ENCODE measurements at places on chromosomes 6 and 20.

GRCh38 chr20:59839400-59839799 lies 94.0 kb downstream of the SYCP2 start:
- no peak for DNase-seq

DNA sequence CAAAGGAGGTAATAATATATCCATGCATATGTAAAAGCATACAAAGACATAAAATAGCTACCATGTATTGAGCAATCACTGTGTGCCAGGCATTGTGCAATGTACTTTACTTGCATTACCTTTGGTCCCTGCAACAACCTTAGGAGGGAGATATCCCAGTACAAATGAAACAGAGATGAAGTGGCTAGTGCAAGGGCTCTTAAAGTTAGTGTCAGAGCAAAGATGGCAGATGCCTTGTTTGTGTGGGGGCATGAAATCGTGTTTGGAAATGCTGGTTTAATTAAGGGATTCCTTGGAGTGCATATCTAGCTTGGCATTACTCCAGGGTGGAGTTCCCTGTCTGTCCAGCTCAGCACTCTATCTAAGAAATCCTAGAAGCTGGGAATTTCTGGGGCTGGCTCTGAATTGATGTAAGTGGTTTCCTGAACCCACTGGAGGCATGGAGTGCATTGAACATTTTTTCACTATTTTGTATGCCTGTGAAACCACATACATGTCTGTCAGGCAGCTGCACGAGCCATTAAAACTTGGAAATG lies 9.8 kb downstream of the PAQR8 start:
- no peak for DNase-seq

GRCh38 chr6:141467881-141468280 lies 664.8 kb upstream of the GJE1 start:
- DNase-seq: no peak

DNA sequence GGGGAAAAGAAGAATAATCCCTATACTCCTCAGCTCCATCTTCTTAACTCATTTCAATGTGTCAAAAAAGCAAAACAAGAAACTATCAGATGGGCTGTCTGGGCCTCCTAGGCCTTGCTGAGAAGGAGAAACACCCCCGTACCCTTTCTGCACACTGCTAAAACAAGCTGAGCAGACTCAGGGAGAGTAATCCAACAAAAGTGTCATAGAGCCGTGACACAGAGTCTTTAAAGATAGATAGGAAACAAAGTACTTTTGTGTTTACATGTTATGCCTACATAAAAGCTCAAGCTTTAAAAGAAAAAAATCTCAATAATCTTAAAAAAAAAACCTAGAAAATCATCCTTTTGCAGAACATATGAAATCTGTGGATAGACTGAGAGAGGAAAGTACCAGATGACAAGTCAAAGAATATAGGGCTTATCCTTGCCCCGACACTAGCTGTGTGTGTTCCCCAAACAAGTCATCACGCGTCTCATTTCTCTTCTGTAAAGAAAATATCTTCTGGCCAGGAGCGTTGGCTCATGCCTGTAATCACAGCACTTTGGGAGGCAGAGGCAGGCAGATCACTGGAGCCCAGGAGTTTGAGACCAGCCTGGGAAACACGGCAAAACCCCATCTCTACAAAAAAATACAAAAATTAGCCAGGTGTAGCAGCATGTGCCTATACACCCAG lies 81.3 kb downstream of the MAP3K5 start:
- no peak for DNase-seq

GRCh38 chr20:42179768-42180167 lies 561.6 kb upstream of the CHD6 start:
- no peak for DNase-seq

DNA sequence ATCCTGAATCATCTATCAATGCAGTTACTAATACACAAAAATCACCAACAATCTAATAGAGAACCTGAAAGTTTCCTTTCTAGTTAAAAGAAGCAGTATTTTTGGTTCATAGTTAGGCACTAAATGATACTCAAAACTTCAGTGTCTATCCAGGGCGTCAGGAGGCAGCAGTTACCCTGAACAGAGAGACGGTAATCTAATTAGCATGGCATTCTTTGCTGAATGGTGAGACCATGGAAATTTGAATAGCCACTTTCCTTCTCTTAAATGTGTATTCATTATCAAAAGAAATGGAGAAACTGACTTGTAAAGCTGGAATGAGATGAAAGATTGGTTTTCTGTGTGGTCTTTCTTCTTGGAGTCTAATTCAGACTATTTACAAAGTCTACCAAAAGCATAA lies 146.6 kb upstream of the BMP5 start:
- no peak for DNase-seq
